Activated CD4-positive, alpha-beta memory T cell treated with anti-CD3 and anti-CD28 coated beads, Interleukin-2, amount 10 ng/mL, durations not matched to agents 7 days and 5 days (primary cell): ENCODE measurements at places on chromosomes 7 and 10. TPM values are rescaled to one million over a fixed set of nuclear protein-coding genes. Genes with fewer than 3 reads are reported as not detected.

- H3K4me3 ChIP-seq: peak overlapping the region; percentile 68
- DNase-seq: no peak
- H3K27ac ChIP-seq: peak overlapping the region; percentile 82
- peaks cover 5% of the 10 kb centered on the region for H3K36me3 ChIP-seq
These were observed 68.6 kb downstream of the ZMIZ1 start for GRCh38 chr10:79137300-79137756.

The SEMA3E gene
- total RNA-seq: not detected

GRCh38 chr10:47101807-47102206 lies 190.6 kb downstream of the PTPN20 start:
- H3K36me3 ChIP-seq: no peaks in the 10 kb centered on the region
- no peaks in the 10 kb centered on the region for H3K27me3 ChIP-seq

DNA sequence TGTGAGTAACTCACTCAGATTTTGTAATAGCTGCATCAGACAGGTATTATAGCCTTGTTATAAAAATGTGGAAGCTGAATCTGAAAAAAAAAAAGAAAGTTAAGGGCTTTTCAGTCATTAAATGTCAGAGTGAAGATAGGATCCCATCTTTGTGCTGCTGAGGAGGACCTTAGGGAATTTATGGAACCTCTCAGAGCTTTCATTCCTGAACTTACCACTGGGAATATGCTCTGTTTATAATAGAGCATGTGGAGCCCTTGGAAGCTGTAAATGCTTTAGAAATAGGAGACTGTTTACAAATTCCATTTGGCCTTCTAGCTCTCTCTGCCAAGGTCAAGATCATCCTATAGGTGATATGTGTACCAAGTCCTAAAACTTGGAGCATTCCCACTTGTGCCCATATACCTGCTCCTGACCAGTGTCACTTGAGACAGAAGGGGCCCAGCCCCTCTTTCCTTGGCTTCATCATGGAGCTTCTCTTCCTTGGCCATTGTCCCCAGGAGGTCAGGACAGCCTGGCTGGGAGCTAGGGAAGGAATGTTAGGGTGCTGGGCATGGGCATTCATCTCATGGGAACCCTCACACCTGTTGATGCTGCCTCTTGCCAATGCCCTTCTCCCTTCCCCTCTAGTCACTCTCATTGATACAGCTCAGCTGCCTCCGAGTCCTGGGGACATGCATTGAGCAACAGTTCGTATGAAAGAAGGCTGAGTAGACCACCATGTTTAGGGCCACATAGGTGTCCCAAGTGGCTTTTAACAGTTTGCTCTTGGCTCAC lies 105.3 kb downstream of the LRRC18 start:
- peaks cover 11% of the 10 kb centered on the region for H3K27me3 ChIP-seq
- H3K27ac ChIP-seq: no peak overlapping the region
- no peak overlapping the region for H3K4me3 ChIP-seq
- no peaks in the 10 kb centered on the region for H3K4me1 ChIP-seq

- H3K36me3 ChIP-seq: no peaks in the 10 kb centered on the region
- DNase-seq: no peak
- H3K4me3 ChIP-seq: no peak overlapping the region
- H3K4me1 ChIP-seq: no peaks in the 10 kb centered on the region
- no peak overlapping the region for H3K27ac ChIP-seq
These were observed 116.3 kb downstream of the PLPP4 start for GRCh38 chr10:120573355-120573754.

- no peak overlapping the region for H3K27ac ChIP-seq
- DNase-seq: no peak
- H3K4me1 ChIP-seq: no peaks in the 10 kb centered on the region
- H3K4me3 ChIP-seq: no peak overlapping the region
- H3K27me3 ChIP-seq: no peaks in the 10 kb centered on the region
These were observed 218.2 kb downstream of the TCERG1L start for GRCh38 chr10:131093346-131093745.

The NPS gene
- not detected for total RNA-seq

The ADAM12 gene
- total RNA-seq: 1.2 TPM

GRCh38 chr7:95105627-95106026 lies 198.2 kb downstream of the PPP1R9A start:
- no peak overlapping the region for H3K4me3 ChIP-seq
- no peak overlapping the region for H3K27ac ChIP-seq
- H3K27me3 ChIP-seq: no peaks in the 10 kb centered on the region
- no peaks in the 10 kb centered on the region for H3K36me3 ChIP-seq

The GPR158 gene
- total RNA-seq: not detected

- H3K27me3 ChIP-seq: no peaks in the 10 kb centered on the region
- no peaks in the 10 kb centered on the region for H3K36me3 ChIP-seq
- no peaks in the 10 kb centered on the region for H3K4me1 ChIP-seq
- H3K4me3 ChIP-seq: no peak overlapping the region
- DNase-seq: no peak
- H3K27ac ChIP-seq: no peak overlapping the region
These were observed 217.0 kb upstream of the STEAP4 start for GRCh38 chr7:88523645-88524044.

GRCh38 chr7:8113184-8113583 lies 144.6 kb downstream of the GLCCI1 start:
- H3K27ac ChIP-seq: no peak overlapping the region
- no peak overlapping the region for H3K4me3 ChIP-seq
- H3K36me3 ChIP-seq: peaks cover 7% of the 10 kb centered on the region
- no peaks in the 10 kb centered on the region for H3K27me3 ChIP-seq
- peaks cover 36% of the 10 kb centered on the region for H3K4me1 ChIP-seq
- DNase-seq: no peak

- DNase-seq: no peak
- H3K4me1 ChIP-seq: no peaks in the 10 kb centered on the region
- no peak overlapping the region for H3K27ac ChIP-seq
- H3K27me3 ChIP-seq: peaks cover 32% of the 10 kb centered on the region
- no peaks in the 10 kb centered on the region for H3K36me3 ChIP-seq
These were observed 55.6 kb downstream of the MRPL32 start for GRCh38 chr7:42987648-42988214.

The UBE2D4 gene
- total RNA-seq: 5.3 TPM

GRCh38 chr10:48444266-48444665 lies 137.8 kb downstream of the MAPK8 start:
- H3K4me3 ChIP-seq: no peak overlapping the region
- H3K4me1 ChIP-seq: no peaks in the 10 kb centered on the region
- no peaks in the 10 kb centered on the region for H3K27me3 ChIP-seq
- no peaks in the 10 kb centered on the region for H3K36me3 ChIP-seq
- H3K27ac ChIP-seq: no peak overlapping the region

The NUTM2A gene
- 0.73 TPM for total RNA-seq

The CADPS2 gene
- not detected for total RNA-seq

GRCh38 chr10:3848005-3848774 lies 63.2 kb upstream of the KLF6 start:
- peaks cover 33% of the 10 kb centered on the region for H3K4me1 ChIP-seq
- H3K36me3 ChIP-seq: peaks cover 4% of the 10 kb centered on the region
- no peak overlapping the region for H3K4me3 ChIP-seq
- H3K27me3 ChIP-seq: no peaks in the 10 kb centered on the region
- no peak for DNase-seq

DNA sequence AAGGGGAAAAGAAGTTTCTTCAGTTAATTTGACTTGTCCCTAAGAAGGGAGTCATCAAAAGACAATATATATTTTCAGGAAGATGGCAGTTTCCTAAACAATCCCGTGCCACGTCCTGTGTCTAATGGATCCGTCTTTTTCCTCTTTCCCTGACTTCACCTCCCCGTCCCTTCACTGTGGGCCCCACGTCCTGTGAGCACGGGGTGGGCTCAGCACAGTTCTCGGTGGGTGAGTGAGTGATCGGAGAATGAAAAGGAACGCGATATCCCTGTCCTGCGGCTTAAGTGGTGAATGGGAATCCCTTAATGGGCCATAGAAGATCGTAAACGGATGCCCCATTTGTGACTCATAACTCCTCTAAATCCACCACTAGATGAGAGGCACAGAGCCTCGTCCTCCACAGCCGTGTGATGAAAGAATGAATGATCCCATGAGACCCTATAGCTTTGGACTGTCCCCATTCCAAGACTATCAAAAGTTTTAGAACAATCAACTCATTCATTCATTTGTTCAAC lies 63.5 kb upstream of the PITRM1 start:
- no peak for DNase-seq
- H3K27ac ChIP-seq: no peak overlapping the region
- no peaks in the 10 kb centered on the region for H3K36me3 ChIP-seq
- peaks cover 5% of the 10 kb centered on the region for H3K4me1 ChIP-seq
- no peak overlapping the region for H3K4me3 ChIP-seq
- peaks cover 59% of the 10 kb centered on the region for H3K27me3 ChIP-seq

The HOXA1 gene
- 0.70 TPM for total RNA-seq

The RNF133 gene
- total RNA-seq: not detected

GRCh38 chr10:119693262-119693957 lies 32.4 kb upstream of the INPP5F start:
- DNase-seq: peak; percentile 30
- peaks cover 10% of the 10 kb centered on the region for H3K27me3 ChIP-seq

GRCh38 chr7:11193888-11194287 lies 220.2 kb downstream of the PHF14 start:
- peaks cover 2% of the 10 kb centered on the region for H3K27me3 ChIP-seq
- H3K27ac ChIP-seq: no peak overlapping the region
- H3K36me3 ChIP-seq: no peaks in the 10 kb centered on the region
- peaks cover 4% of the 10 kb centered on the region for H3K4me1 ChIP-seq

DNA sequence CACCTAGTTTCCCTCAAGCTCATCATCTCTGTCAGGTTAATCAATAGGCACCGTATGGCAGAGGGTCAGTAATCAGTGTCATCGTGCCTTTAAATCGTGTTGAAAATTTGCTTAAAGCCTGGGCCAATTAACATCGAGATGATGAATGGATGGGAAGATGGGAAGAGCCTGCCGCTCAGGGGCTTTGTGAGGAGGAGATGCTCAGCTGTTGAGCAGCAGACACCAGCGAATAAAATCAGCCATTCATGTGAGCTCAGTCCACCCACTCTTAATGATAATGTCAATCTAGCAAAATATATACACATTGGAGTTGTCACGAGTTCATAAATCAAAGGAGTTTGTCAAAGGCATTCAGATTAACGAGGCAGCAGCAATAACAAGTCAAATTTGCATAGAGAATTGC lies 97.7 kb downstream of the BTRC start:
- peaks cover 22% of the 10 kb centered on the region for H3K4me1 ChIP-seq
- H3K36me3 ChIP-seq: no peaks in the 10 kb centered on the region
- no peak overlapping the region for H3K4me3 ChIP-seq

DNA sequence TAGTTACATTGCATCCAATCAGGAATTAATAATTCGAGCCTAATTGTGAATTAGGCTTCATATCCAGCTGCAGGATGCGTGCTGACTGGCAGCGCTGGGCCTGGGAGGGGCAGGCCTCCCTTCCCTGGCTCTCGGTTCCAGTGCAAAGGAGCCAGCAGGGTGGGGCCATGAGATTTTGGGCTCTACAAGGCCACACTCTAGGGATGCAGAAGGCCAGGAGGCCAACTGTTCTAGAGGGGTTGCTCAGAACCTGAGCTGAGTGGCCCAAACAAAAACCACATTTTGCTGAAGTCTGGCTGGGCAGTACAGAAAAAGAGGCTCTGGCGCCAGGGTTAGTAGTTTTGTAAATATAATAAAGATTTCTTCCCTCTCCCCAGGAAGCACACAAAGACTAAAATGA lies 72.3 kb downstream of the CLEC2L start:
- no peaks in the 10 kb centered on the region for H3K27me3 ChIP-seq
- H3K27ac ChIP-seq: no peak overlapping the region
- H3K36me3 ChIP-seq: peaks cover 31% of the 10 kb centered on the region
- H3K4me3 ChIP-seq: no peak overlapping the region

The ELN gene
- total RNA-seq: not detected

- no peak for DNase-seq
- no peak overlapping the region for H3K27ac ChIP-seq
- H3K36me3 ChIP-seq: no peaks in the 10 kb centered on the region
- peaks cover 42% of the 10 kb centered on the region for H3K27me3 ChIP-seq
These were observed 73.2 kb downstream of the FAM241B start for GRCh38 chr10:69703256-69703655.

DNA sequence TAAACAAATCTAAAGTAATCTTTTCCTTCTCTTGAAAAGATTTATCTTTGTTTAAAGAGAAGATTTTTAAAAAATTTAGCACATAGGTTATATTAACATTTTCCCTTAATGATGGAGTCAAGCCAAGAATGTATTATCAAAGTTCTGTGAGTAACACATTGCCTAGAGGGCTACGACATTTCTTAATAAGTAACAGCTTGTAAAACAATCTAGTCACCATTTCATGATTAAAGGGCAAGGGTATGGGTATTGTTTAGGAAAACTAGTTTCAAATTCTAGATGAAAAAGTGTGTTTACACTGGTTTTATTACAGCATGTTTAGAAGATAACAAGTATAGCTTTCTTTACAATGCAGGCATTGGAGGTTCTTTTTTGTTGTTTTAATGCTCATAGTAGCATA lies 28.6 kb upstream of the LAMB4 start:
- H3K36me3 ChIP-seq: no peaks in the 10 kb centered on the region
- peaks cover 17% of the 10 kb centered on the region for H3K27me3 ChIP-seq
- H3K4me1 ChIP-seq: no peaks in the 10 kb centered on the region
- DNase-seq: no peak
- no peak overlapping the region for H3K27ac ChIP-seq

DNA sequence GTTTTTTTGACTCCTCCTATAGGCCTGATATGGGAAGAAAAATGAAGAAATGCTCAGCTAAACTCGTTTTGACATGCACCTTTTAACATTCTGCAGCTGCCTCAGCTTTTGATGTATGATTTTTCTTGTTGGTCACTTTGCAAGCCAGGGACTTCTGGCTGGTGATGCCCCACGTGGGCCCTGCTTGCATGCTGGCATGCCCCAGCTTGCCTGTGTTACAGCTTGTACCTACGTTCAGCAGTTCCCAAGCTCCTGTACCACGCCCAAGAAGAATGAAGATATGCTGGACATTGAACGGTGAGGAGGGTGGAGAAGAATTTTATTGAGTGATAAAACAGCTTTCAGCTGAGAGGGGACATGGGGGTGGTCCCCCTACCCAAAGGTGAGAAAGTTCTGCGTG lies 245.6 kb upstream of the FZD8 start:
- H3K27me3 ChIP-seq: no peaks in the 10 kb centered on the region
- H3K4me3 ChIP-seq: no peak overlapping the region
- DNase-seq: no peak
- H3K4me1 ChIP-seq: no peaks in the 10 kb centered on the region

- H3K4me1 ChIP-seq: no peaks in the 10 kb centered on the region
- no peak for DNase-seq
- no peak overlapping the region for H3K27ac ChIP-seq
- H3K36me3 ChIP-seq: no peaks in the 10 kb centered on the region
These were observed 34.4 kb downstream of the UNC5B start for GRCh38 chr10:71246591-71247413.

- no peaks in the 10 kb centered on the region for H3K4me1 ChIP-seq
- no peak overlapping the region for H3K4me3 ChIP-seq
These were observed 123.3 kb downstream of the NRCAM start for GRCh38 chr7:108332937-108333336.

DNA sequence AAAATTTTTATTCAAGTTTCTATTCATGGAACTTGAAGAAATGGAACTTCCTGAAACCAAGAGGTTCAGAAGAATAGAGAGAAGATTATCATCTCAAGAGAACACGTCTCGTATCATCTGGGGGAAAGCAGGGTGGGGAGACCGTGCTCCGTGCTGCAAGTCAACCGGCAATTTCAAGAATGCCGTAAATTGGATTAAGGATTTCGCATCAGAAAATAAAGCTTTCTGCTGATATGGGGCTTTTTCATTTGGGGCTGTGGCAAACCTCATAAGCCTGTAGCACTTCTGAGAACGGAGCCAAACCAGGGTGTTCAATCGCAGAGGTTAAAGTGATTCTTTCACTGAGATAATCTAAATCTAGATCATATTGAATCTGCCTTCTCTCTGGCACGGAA lies 150.1 kb upstream of the NPS start:
- no peaks in the 10 kb centered on the region for H3K4me1 ChIP-seq
- H3K27me3 ChIP-seq: no peaks in the 10 kb centered on the region
- no peak for DNase-seq

The HECW1 gene
- not detected for total RNA-seq

The TPK1 gene
- total RNA-seq: 18.5 TPM

The SFR1 gene
- 18.7 TPM for total RNA-seq

The PRTFDC1 gene
- total RNA-seq: 1.4 TPM
